ENCODE measurements at places on chromosomes 1 and 21.
A peak's percentile ranks its signal among the peaks of the same experiment; 100 is the strongest.

GRCh38 chr1:12434686-12435085, 183.3 kb downstream of the DHRS3 start:
- no peak for DNase-seq

GRCh38 chr1:225845571-225846259, 35.8 kb downstream of the EPHX1 start:
- DNase-seq: peak; percentile 85

GRCh38 chr1:24111996-24112779, at the start of gene MYOM3:
Gene MYOM3 (minus strand): TSS chr1:24112135. CDS start chr1:24108636, 3,499 bp downstream.
- peak; percentile 77 for DNase-seq

GRCh38 chr1:204464701-204465100, 29.9 kb downstream of the PIK3C2B start:
- DNase-seq: no peak

DNA sequence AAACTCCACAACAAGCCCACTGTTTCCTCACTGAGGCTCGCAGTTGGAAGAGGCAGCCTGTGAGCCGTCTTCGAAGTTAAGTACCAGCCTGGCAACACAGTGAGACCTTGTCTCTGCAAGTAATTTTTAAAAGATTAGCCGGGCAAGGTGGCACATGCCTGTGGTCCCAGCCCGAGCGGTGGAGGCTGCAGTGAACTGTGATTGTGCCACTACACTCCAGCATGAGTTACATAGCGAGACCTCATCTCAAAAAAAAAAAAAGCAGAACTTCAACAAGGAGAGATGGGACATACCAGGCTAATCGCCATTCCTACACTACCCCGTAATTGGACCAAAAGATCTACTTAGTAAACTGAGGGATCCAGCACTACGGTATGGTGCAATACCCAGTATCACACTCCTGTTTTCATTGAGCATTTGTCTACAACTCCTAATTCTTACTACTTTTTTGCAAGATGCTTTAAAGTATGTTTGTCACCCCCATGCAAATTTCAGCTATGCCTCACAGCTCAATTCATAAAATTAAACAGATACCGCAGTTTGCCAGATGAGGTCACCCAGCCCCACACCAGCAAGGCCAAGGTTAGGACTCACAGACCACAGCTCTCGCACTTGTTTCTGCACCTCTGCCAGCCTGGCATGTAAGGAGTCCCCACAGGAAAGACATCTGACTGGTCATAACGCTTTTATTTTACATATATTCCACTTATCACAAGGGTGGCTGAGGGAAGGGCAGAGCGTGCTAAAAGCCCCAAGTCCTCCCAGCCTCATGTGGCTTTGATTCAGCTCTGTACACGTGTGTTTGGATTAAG, 21.0 kb downstream of the SDE2 start:
- DNase-seq: no peak

- no peak for DNase-seq
Observed at GRCh38 chr21:27190601-27191000, 223.7 kb upstream of the ADAMTS5 start.

- DNase-seq: no peak
Observed at GRCh38 chr1:60972841-60973364, 109.5 kb upstream of the NFIA start.

GRCh38 chr1:180632326-180633056, 669 bp downstream of the XPR1 start:
- peak; percentile 78 for DNase-seq

DNA sequence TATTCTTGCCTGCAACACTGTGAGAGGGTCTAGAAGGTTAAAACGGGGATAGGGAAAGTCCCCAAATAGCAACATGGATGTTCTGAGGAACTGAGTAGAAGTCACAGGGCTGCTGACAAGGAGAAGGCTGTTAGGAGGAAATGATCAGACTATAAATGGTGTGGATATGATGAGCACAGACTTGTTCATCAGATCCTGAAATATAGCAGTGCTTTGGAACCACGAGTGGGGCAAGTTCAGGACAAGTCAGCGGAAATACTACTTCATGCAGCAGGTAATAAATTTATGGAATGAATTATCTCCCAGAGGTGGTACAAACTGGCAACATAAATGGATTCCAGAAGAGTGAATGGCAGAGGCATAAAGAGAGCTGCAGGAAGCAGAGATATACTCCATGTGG, 3.2 kb upstream of the KIAA0040 start:
- DNase-seq: no peak

GRCh38 chr1:84402060-84402459, 3.8 kb downstream of the DNASE2B start:
- no peak for DNase-seq

- no peak for DNase-seq
Observed at GRCh38 chr1:26278724-26279455, 996 bp upstream of the SH3BGRL3 start.

DNA sequence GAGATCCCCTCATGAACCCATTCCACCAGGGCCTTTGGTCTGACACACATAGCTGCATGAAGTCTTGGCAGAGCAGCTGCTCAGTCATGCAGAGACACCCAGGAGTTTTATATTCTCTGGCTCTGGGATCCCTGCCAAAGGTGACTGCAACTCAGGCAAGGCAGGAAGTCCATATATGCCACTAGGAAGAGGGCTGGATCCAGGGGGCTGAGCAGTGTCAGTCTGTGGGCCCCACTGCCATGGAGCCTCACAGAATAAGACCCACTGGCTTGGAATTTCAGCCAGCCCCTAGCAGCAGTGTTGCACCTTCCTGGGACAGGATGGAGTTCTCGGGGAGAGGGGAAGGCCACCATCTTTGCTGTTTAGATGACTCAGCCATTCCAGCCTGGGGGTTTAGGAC, 199.7 kb downstream of the TBX15 start:
- no peak for DNase-seq

- peak; percentile 54 for DNase-seq
Observed at GRCh38 chr1:47765236-47765635, 231.9 kb downstream of the TRABD2B start.

GRCh38 chr1:209742409-209743144, 13.3 kb upstream of the TRAF3IP3 start:
- DNase-seq: no peak

GRCh38 chr1:101238031-101238628, 1.3 kb downstream of the S1PR1 start:
- DNase-seq: no peak

DNA sequence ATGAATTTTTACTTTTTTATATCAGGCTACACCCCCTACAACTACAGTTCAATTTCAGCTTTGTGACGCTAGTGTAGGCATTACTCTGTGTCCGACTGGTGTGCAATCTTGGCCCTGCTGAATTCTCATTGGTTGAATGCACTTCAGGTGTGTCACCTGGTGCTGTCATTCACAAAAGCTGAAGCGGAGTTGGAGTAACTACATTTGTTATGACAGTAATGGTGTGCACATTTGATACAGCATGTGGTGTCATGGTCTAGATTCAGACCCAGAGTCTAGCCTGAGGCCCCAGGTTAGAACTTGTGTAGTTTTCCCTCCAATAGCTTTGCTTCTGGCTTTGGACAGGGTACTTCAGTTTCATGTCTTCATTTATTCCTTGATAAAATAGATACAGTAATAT, 88.7 kb downstream of the C1orf94 start:
- no peak for DNase-seq

- no peak for DNase-seq
Observed at GRCh38 chr1:79896140-79896539, 889.6 kb upstream of the ADGRL4 start.

DNA sequence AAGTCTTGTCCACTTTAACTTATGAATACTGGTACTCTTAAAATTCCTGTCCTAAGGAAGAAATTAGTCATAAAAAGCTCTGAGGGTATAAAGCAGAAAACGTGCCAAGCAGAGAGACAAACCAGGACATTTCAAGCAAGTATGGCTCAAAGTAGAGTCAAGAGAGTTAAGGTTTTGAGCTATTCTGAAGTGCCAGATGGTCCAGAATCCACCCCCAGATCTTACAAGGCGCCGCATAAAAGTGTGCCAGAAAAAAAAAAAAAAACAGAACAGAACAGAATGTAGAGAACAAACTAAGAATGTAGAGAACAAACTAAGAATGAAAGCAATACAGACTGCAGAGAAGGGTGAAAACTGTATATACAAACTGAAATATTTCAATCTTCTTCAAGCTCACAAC, 12.5 kb downstream of the EPS15 start:
- DNase-seq: no peak

GRCh38 chr1:66492424-66492823, 41.5 kb upstream of the SGIP1 start:
- DNase-seq: no peak

DNA sequence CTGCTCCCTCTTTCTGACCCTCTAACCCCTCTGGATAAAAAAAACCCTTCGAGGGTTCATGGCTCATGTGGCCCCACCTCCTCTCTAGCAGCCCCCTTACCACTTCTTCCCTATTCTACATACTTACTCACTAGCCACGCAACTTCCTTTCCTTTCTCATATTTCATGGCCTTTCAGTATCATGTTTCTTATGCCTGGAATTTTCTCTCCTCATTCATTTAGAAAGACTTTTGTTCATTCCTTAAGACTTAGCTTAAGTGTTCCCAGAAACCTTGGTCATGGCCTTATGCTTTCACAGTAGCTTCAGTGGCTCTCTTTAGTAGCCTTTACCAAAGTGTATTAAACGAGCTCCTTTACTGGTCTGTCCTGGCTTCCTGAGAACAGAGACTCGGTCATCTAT, 6.1 kb downstream of the ACP6 start:
- no peak for DNase-seq

- DNase-seq: no peak
Observed at GRCh38 chr1:29469457-29469856, 233.1 kb downstream of the PTPRU start.

DNA sequence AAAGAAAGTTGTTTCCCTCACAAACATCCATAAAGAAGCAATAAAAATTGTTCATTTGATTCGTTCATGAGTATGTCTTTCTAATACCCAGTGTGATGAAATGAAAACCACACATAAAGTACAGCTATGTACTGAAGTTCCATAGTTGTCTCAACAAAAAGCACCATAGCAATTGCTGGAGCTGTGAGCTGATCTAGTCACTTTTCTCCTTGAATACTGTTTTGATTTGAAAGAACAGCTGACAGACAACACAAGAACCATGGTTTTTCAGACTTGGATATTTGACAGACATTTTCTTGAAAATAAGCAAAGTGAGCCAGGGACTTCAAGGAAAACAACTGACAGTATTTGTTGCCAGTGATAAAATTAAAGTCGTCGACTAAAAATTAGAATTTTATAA, 237.1 kb upstream of the PLD5 start:
- no peak for DNase-seq

DNA sequence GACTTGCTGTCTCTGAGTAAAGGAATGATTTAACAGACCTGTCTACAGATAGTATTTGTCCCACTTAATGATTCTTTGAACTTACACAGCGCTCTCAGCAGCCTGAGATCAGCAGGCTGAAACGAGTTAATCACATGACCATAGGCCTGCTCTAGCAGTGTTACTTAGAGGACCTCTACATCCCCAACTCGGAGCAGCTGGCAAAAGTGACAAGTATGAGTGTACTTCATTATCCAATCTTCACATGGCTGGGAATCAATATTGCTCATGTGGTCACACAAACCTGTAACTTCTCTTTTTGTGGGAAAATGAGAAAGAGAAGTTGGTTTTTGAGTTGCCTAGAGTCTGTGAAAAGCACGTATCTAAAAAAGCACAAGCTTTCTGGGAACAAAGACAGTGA, 11.4 kb upstream of the ATP13A2 start:
- DNase-seq: no peak

GRCh38 chr1:88867743-88868521, 23.4 kb downstream of the GTF2B start:
- DNase-seq: no peak

DNA sequence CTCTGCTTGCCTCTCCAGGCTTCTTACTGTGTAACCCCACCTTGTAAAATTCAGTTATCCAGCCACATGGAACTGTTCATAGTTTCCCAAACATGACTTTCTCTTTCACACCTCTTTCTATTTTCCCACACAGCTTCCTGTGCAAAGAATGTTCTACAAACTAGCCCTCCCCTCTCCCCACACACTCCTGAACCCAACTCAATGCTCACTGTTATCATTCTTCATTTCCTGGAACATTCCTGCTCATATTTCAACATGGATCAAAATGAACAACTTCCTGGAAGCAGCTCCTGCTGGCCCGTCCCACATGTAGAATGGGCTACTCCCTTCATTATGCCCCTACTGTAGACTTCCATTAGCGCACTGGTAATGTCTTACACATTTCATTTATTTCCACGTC, 7.5 kb upstream of the HSD11B1 start:
- no peak for DNase-seq

DNA sequence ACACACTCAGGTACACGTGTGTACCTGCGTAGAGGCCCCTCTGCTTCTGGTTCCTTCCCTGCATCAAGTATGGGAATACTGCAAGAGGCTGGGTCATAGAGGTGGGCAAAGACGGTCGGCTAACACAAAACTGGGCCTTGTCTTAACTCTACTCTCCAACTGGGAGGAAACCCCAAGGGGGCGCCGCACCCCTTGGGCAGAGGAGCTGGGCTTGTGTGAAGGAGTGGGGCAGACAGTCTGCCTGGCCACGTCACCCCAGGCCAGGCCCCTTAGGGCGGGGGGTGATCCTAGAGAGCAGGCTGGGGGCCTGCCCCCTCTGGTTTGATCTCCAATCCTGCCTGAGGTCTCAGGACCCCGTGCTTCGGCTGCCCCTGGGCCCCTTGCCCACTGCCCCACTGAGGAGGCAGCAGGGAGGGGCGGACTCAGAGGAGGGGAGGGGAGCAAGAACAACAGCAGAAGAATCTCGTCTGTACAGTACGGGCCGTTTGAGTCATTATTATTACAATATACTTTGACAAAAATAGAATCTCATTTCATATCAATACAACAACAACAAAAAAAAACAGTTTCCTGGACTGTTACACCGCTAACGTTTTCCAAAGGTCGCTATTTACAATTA, 34.7 kb downstream of the MEF2D start:
- no peak for DNase-seq

GRCh38 chr1:212286556-212287131, 1.4 kb downstream of the PPP2R5A start:
- no peak for DNase-seq

- no peak for DNase-seq
Observed at GRCh38 chr1:9239622-9240401, 5.2 kb downstream of the H6PD start.

DNA sequence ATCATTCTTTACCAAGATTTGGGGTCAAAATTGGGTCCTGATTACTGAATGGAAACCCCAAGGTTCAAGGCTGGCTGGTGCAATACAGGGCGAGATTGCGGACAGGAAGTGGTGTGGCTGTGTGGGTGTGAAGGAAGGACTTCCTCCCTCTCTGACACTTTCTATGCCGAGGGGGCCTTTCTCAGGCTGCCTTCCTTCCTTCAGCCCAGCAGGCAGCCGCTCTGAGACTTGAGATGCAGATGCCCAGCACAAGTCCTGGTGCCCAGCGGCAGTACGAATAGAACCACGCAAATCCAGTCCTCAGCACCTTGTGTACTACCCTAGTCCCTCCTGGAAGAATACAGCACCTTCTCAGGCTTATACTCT, 16.3 kb downstream of the BATF3 start:
- no peak for DNase-seq

DNA sequence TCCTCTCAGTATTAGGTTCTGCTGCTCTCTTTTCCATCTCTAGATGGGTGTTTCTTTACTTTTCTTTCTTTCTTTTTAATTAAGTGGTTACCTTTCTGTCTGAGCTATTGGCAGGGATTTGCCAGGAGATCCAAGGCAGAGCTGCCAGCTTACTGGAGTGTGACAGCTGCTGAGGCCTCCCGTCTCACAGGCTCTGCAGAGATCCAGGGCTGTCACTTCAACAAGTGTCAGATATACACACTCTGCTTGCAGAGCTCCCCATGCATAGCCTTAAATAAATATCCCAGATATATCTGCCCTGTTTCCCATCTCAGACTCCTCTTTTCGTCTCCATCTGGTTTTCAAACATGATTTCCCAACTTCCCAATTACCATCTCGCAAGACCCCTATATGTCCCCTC, 124.3 kb downstream of the NOS1AP start:
- DNase-seq: no peak

GRCh38 chr1:206663832-206664652, 20.7 kb upstream of the MAPKAPK2 start:
- no peak for DNase-seq
